Fibroblast of gingiva (primary cell): ENCODE measurements at places on chromosomes 16 and 17.
A peak's percentile ranks its signal among the peaks of the same experiment; 100 is the strongest.

GRCh38 chr17:57548421-57549410 is 196.4 kb downstream of the CCDC182 start:
- DNase-seq: no peak

DNA sequence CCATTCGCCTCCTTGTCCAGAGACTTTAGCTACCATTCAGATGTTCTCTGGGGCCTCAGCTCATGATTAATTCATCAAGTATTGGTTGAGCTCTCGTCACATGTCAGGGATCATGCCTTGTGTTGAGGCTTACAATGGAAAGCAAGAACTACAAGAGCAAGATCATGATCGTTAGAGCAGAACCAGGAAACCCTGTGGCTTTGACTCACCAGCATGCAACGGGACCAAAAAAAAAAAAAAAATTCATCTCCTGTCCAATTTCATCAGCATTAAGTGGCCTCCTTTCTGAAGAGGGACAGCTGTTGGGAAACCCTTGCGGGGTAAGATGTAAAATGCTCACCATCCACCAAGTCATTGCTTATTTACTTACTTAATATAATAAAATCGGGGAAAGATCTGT is 12.1 kb upstream of the USP10 start:
- DNase-seq: peak; percentile 53

DNA sequence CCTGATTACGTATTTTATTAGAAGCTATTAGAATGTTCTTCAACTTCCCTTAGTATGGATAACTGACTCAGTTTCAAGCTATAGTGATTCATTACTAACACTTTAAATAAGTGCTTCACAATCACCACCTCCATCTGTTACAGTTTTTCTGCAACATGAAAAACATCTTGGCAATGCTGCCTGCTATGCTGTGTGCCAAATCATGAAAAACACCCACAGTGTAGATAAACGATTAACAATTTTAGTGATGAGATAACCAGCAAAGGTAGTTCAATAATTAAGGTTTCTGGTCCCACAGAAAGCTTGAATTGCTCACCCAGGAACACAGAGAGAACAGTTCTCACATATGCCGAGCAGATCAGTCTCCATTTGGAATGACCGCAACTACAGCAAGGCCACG is 51.4 kb upstream of the SLC25A19 start:
- no peak for DNase-seq

DNA sequence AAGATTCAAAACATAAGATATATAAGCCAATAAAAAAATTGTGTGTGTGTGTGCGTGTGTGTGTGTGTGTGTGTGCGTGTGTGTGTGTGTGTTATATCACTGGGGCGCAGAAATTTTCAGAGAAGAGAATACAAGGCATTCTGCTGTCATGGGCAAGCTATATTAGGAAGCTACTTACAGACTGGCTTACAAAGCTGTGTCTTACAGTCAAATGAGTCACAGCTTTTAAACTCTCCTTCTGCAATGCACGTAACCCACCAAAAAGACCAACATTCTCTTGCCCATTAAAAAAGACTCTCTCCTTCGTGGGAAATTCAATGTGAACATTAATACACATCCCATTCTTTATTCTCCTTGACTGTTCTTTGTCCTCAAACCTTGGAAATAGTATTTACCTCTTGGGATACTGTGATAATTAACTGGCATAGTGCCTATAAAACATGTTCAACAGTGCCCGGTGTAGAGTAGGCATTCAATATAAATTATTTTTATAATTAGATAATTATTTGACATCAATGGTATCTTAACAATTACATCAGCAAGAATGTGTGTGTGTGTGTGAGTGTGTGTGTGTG is 860.4 kb upstream of the SOX9 start:
- DNase-seq: no peak

DNA sequence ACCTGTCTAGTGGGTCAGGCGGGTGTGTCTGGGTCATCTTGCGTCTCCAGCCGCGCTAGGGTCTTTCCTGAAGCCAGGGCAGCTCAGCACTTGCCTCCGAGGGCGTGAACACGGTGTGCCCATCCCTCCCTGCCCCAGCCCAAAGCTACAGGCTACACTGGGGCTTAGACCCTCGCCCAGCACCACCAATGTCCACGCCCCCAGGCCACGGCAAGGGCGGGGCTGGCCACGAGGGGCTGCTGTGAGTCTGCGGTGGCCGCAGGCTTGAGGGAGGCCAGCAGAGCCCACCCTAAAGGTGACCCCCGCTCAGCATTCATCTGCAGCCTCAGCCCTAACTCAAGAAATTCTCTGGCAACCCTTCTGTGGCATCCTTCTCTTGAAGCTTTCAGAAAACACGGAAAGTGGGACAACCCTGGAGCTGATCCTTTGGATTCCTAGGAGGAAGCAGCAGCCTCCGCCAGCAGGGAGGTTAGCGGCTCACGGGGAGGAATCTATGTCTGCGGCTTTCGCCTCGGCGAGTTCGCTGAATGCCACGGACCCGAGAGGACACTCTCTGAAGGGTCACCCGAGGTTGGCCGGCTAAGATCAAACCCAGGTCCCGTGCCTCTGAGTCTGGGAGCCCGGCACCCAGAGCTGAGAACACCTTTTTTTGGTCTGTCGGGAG is 41.7 kb downstream of the TIMM22 start:
- no peak for DNase-seq

DNA sequence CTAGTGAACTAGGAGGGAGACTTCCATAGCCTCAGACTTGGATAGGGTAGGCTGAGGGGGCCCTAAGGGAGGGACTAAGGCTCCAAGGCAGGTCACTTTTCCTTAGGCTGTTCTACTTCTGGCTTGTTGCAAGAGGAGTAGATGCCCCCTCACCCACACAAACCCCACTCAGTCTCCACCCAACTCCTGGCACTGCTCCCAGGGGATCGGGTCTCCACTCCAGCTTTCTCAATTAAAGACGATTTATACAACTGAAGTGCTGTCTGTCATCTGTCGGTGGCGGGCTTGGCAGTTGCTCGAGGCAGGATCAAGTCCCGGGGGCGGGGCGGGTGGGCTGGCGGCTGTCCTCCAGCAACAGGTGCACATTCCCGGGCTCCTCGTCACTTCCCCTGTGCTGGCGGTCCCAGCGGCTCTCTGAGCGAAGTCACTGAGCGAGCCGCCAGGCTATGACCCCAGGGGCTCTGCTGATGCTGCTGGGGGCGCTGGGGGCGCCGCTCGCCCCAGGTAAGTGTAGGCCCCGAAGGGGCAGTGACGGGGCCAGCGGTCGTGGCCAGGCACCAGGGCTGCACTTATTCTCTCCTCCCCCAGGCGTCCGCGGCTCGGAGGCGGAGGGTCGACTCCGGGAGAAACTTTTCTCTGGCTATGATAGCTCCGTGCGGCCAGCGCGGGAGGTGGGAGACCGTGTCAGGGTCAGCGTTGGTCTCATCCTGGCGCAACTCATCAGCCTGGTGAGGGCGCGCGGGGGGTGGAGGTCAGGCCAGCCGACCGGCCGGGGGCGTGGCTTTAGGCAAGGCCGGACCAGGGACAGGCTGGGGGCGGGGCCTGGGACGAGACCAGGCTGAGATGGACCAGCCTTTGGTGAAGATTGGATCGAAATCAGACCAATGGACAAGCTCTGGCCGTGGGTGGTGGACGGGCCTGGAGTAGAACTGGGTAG is at the start of gene CHRNB1:
Gene CHRNB1 (plus strand): TSS at position 380 of the 937 bp plus-strand sequence. CDS start 67 bp downstream, at position 447.
- DNase-seq: peak; percentile 31

DNA sequence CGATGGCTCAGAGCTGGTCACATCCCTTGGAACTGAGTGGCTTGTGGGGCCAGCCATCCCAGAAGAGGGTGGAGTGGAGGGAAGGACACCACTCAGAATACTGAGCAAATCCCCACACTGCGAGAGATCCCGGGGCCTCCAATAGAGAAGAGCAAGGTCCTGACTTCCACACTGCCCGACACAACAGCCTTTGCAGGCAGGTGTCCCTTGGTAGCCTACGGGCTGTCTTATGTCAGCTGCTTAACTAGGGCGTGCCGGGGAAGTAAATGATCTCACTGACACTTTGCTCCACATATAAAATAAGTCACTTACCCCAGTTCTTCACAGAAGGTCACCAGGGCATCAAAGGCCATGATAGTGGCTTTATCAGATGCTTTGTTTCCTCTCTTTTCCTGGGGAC is 16.1 kb downstream of the RECQL5 start:
- DNase-seq: no peak

DNA sequence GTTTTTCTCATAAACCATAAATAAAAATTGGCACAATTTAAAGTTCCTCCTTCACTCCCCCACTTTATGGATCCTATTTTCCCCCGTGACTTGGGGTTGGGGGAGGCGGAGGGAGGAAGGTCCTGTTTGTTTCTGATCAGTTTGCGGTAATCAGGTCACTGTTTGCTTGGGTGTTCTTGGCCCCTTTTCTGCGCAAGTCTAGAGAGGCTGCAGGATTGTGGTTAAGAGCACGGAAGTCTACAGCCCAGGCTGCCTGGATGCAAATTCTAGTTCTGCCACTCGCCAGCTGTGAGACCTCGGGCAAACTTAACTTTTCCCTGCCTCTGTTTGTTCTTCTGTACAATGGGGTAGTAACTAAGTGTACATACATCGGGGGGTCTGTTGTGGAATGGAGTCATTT is 12.1 kb downstream of the ATP2C2 start:
- no peak for DNase-seq

DNA sequence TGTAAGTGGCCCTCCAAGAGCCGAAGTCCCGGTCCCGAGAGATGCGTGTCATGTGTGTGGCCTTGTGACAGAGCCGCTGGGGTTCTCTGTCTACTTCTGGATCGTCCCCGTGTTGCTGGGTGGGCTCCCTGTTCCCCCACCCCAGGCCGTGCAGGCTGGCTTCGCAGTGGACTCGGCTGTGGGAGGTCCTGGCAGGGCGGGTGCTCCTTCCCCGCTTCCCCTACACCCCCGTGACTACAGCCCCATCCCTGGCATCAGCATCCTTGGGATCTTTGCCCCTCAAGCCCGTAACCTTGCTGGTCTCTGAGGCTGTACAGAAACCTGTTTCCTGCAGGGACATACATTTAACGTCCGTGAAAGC is 136.3 kb downstream of the BANP start:
- no peak for DNase-seq

DNA sequence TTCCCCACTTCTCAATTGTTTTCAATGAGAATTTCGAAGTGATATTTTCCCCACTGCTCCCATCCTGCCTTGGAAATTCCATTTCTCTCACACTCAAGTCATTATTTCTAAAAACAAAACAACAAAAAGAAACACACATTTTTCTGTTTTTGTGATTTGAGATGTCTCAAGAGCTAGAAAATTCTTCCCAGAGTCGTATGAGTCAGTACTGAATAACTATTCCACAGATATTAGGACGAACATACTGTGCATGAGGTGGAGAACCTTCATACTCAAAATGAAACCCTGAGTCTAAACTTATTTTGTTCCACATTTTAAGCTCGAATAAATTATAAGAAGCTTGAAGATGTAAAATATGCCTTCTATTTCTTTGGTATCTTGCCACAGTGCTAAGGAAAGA is 204.6 kb downstream of the SLC39A11 start:
- DNase-seq: peak; percentile 18

GRCh38 chr16:87851141-87851587 is 18.1 kb downstream of the SLC7A5 start:
- no peak for DNase-seq

DNA sequence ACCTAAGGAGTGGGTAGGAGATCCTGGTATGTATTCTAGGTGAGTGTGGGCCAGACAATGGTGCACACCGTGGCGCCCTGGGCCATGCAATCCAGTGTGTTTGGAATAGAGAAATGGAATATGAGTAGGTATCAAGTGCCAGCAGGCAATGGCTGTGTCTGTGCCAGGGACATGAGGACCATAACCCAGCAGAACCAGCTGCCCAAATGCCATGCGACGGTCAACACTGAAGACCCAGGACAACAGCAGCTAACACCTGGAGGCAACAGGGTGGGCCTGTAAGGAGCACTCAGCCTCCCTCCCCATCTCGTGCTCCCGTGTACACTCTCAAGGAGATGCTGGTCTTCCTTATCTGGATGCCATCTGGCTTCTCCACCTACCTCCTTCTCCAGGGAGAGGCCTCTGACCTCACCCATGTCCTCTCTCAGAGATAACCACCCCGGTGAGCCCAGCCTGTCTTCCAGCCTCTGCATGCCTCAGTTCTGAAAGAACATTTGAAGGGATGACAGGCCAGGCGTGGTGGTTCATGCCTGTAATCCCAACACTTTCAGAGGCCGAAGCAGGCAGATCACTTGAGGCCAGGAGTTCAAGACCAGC is 750 bp upstream of the GSDMB start:
- no peak for DNase-seq

DNA sequence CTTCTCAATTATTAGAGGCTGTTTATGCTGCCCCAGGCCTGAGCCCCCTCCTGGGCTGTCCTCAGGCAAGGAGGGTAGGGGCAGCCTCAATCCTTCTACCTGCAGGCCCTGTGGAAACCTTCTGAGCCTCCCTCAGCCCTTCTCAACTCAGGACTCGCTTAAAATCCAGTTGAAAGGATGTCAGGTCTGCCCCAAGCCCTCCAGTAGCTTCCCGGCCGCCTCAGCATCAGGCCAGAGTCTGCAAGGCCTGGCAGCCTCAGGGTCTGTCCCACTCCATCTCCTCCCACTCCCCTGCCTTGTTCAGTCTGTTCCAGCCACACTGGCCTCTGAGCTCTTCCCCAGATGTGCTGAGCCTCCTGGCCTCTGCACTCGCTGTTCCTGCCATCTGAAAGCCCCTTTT is 52.2 kb downstream of the KATNIP start:
- no peak for DNase-seq
